AG04450 (cell line): ENCODE measurements at places on chromosomes 7 and 10.

GRCh38 chr10:78817361-78817760, 251.4 kb upstream of the ZMIZ1 start:
- no peak for DNase-seq

- DNase-seq = no peak
Observed at GRCh38 chr10:49230004-49230403, 41.8 kb upstream of the TMEM273 start.

- DNase-seq = no peak
Observed at GRCh38 chr7:98193474-98194180, 17.6 kb upstream of the BHLHA15 start.

GRCh38 chr10:58094985-58095718, 172.5 kb downstream of the IPMK start:
- no peak for DNase-seq

- no peak for DNase-seq
Observed at GRCh38 chr7:20312562-20312961, 18.1 kb upstream of the ITGB8 start.

DNA sequence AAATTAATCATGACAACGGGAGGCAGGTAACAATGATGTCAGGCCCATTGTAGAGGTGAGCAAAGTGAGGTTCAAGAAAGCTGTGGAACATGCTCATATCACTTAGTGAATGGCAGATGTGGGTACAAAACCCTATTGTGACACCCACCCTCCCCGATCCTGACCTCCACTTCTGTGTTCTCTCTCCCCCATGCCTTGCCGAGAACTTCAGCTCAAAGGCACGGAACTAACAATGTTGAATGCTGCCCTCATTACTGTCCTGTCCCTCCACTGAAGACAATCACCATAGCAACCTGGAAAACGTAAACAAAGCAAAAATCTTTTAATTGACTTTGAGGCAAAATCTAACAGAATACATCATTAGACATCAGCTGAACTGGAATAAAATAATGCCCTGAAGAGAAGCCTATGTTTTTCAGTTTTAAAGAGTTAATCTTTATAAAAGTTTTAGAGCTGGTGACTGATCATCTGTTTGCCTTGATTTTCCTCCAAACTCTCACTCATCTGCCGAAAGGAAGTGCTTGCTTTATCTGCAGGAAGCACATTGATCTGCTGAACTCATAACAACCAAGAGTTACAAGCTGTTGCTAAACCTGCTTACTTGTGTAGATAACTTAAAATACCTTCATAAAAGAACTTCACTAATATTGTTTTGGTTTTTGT, 133.6 kb downstream of the CUBN start:
- DNase-seq = no peak

DNA sequence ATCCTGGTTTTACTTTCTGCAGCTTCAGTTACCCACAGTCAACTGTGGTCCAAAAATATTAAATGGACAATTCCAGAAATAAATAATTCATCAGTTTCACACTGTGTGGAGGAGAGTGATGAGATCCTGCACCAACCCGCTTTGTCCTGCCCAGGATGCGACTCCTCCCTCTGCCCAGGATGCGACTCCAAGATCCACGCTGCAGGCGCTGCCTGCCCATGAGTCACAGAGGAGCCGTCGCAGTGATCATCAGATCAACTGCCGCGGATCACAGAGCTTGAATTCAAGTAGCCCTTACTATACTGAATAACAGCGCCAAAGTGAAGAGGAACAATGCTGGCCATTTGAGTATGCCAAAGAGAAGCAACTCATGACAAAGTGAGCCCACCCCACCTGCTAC, 61.5 kb downstream of the GRB10 start:
- DNase-seq = no peak

- no peak for DNase-seq
Observed at GRCh38 chr7:156234192-156234591, 406.4 kb upstream of the RNF32 start.

DNA sequence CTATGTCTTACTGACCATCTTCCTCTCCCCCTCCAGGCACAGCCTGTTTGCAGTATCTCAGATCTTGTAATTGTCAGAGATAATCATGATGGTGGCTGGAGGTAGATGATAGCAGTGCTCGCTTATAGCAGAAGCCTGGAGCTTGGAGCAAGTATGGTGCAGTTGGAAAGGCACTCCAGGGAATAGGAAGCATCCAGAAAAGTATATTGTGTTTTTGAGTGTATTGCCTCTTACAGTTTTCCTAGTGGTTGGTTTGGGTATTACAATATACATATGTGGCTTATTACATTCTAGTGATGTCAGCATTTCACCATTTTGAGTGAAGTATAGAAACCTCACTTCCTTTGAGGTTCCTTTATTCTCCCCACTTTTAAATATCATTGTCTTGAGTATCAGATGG, 101.5 kb downstream of the STK31 start:
- no peak for DNase-seq

DNA sequence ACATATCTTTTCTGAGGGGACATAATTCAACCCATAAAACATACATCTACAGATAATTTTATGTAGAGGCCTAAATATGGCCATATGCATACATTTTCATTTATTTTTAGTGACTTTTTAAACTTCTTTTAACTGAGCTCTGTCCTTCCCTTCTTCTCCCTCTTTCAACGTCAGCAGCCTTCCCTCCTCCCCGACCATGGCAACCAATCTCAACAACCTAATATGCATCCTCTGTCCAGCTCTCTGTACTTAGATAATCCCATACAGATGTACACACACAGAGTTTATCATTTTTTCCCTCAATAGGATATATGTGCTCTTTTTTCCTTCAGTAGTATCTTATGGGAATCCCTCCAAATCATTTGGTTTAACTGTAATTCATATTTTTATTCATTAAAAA, 94.3 kb downstream of the CCDC71L start:
- DNase-seq = no peak

GRCh38 chr7:20395511-20395910, 64.8 kb downstream of the ITGB8 start:
- no peak for DNase-seq

GRCh38 chr10:51468424-51468823, 231.0 kb downstream of the CSTF2T start:
- no peak for DNase-seq

DNA sequence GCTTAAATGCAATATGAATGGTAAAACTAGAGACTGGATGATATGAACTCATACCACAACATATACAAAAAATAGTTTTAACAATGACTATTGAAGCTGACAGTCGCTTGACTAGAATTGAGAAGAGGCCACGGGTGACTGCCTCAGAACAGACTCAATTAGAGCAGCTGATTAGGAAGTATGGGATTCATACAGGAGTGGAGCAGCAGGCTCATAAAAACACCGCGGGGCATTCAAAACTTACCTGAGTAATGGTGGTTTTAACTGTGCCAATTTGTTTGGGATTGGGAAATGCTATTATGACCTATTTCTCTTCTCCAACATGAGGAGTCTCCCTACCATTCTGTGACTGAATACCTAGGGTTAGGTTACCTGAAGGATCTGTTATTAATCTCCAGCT, 2.1 kb downstream of the CADPS2 start:
- no peak for DNase-seq

GRCh38 chr10:6539833-6540232, 40.2 kb downstream of the PRKCQ start:
- DNase-seq = no peak

DNA sequence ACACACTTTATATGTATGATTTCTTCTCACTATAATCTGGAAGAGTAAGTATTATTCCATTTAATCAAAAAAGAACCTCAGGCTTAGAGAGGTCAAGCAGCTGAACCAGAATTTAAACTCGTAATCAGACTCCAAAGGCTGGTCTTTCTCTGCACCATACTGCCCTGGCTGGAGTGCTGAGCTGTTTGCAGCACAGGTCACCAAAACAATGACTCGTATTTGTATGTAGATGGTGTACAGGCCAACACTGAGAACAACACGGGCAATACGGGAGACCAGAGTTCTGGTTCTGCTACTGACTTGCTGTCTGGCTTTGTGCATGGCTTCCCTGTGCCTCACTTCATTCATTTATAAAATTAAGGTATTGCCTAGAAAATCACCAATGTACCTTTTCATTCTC, 57.9 kb downstream of the CDCA7L start:
- no peak for DNase-seq

DNA sequence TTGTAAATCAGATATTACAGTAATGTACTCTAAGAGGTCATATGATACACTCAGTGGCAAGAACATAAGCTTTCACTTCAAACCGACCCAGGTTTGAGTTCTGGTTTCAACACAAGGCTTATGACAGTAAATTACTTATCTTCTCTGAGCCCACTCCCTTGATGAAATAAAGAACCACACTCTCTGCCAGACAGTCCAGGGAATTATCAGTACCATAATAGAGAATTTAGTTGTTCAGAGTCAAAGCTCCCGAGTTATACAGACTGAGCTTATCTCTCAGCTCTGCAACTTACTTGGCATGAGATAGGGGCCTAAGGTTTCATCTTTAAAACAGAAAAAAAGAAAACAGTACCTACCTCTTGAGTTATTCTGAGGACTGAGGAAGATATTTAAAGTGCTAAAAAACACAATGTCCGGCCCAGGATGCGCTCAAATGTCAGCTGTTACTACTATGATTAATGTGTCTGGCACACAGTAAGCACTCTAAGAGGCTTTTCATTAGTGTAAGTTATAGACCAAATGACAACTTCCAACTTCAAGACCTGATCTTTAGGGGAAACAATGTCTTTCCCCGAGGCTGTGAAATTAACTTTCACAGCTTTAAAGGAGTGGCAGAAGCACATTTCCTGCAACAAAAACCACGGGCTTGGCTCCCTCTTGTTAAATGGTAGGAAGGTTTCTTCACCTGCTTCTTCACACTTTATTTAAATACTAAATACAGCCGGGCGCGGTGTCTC, 38.1 kb downstream of the UBE2H start:
- DNase-seq = no peak

GRCh38 chr7:14637968-14638367, 264.6 kb downstream of the DGKB start:
- DNase-seq = no peak

DNA sequence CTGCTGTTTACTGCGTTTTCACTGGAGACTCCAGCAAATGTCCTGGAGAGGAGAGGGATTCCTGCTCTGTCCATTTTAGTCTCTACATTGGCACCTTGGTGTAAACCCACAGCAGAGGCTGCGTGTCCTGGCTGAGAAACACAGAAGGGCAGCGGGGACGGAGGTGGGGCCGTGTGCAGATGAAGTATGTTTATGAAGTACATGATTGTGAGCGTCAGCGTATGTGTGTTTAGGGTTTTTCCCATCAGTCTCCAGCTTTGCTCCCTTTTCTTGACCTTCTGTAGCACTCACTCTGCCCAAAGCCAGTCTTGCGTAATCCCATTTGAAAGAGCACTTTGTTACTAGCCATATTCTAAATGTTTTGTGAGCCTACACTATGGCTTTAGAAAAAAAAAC, 750.7 kb upstream of the SORCS1 start:
- DNase-seq = no peak

GRCh38 chr10:95425592-95426465, 135.0 kb upstream of the PDLIM1 start:
- DNase-seq = no peak

- DNase-seq = no peak
Observed at GRCh38 chr7:80679921-80680907, 41.8 kb downstream of the CD36 start.

DNA sequence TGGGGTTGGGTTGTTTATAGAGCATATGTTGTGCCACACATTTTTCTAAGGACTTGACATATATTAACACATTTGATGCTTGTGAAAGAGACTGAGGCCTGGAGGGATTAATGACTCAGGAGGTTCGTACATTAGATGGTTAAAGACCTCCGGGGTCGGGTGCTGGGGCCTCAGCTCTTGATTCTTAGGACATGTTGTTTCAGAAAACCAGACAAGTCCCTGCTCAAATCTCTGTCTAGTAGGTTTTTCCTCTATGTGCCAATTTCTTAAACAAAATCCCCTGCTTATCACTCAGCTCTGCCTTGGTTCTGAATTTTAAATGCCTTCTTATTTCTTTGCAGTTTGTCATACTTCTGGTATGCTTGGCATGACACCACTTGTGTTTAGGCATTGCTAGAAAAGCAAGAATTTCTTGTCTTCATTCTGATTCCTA, 5.8 kb downstream of the UPP1 start:
- no peak for DNase-seq

DNA sequence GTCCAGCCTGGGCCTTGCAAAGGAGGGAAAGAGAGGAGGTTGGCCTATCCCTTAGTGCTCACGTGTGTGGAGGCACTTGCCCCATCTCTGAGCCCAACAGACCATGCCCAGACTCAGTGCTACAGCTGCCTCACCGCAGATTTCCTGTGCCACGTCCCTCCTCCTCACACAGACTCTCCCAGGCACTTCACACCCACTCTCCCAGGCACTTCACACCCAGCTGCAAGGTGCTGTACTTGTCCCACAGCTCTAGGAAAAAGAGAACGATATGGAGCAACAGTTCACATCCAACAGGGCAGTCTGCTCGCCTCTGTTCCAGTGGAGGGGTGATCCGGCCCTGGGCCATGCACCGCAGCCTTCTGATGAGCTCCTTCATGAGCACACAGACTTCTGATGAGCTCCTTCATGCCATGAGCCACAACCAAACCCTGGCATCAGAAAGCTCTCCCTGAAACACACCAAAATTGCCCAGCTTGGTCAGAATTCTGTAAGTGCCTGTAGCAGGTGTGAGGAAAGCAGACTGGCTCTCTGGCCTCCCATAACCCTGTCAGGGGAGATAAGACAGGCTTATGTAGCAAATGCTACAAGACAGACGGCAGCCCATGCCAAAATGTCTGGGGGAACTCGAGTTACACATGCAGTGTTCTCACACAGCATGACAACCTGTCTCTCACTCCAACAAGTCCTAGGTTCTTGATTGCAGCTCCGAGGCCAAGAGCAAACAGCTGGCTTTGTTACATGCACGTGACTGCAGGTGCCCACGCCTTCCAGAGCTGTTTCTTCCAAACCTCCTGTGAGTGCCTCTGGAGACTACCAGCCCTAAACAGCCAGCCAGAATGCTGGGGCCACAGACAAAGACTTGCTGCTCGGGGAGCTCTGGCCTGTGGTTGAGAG, 348.5 kb downstream of the GRID1 start:
- no peak for DNase-seq

DNA sequence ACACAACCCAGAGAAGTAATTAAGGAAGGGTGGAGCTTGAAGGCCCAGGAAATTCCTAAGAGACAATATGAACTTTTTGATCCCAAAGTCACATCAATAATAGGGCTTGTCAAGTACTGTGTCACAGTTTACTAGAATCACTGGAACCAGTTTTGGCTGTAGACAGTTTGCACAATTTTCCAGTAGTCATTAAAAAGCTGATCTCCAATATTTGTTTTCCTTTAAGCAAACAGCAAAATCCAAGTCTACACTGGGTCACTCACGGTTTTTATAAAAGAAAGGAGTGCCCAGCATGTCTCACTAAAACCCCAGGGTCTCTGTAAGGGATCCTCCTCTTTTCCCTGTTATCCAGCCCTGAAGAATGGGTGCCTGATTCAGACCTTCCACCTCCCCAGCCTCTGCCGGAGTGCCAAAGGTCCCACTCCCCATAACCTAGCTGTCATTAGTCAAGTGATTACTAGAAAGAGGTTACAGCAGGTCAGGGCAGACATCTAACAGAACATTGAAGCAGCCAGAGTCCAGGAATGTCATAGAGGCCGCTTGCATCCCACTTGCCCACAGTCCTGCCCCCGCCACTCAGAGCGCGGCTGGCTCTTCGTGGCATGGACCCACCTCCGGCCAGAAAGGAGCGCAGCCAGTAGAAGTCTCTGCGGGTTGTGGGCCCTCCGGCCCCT, 552 bp downstream of the SLC25A16 start:
- DNase-seq = no peak

GRCh38 chr10:30959836-30960210, 71.8 kb downstream of the ZNF438 start:
- DNase-seq = no peak
